AG09319 (cell line): ENCODE measurements at places on chromosomes 12 and 14.

DNA sequence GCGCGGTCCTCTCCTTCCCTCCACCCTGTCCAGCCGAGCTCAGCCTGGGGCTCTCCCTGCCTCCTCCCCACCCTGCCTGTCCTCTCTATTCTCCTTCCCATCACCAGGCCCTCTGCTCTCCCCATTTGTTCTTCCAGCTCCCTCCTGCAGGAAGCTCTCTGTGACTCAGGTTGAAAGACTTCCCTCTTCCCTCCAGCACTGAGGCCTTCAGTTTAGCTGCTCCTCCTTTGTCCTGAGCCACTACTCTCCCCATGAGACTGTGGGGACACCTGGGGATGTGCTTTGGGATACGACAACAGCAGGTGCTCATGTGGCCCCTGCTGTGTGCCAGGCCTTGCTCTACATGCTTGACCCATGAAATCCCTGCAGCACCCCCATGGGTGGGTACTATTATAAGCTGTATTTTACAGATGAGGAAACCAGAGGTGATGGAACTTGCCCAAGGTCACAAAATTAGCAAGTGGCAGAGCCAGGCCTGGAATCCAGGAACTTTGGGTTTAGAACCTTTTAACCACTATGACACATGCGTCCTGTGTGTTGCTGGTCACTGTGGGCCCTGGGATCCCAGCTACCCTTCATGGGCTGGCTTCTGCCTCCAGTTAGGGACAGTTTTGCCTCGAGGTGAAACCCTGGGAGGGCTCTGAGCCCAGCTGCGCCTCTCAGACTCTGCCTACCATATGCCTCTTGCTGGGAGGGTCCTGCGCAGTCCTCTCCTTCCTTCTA lies 5.5 kb downstream of the KRT80 start:
- peak; percentile 39 for DNase-seq

DNA sequence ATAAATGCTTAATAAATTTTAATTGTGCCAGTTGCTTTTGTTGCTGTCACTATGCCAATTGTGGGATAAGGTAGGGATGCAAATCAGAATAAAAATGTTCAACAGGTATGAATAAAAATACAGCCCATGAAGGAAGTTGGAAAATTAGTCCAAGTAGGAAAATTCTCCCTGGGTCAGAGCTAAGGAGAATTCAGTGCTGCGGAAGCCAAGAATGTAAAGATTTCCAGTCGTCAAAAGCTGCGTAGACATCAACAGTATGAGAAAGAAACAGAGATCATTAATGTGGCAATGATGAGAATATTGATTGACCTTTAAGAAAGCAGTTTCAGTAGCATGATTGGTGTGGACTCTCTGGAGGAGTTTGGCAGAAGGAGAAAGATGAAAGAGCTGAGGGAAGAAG lies 87.9 kb downstream of the PLEKHA5 start:
- DNase-seq = no peak

DNA sequence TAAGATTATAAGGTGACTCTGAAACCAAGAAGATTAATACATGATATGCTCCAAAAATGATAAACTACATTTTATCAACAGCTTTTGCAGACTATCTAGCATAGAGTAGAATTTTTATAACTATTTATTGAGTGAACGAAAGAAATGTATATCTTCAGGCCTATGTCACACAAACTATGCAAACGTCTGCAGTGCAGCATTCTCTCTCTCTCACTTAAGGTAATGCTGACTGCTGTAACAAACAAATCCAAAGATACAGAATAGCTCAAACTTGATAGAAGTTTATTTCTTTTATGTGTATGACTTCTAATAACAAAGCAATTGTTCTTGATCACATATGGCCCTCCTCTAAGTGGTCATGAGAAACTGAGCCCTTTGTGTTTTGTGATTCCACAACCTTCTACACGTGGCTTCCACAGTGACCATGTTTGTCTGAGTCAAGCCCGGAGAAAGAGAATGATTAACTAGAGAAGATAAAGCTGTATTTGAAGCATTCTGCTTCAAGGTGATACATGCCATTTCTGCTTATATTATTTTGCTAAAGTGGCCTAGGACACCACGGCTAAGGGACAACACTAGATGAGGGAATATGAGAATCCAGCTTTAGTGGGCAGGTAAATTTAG lies 1352.7 kb upstream of the TMEM132C start:
- DNase-seq = no peak

DNA sequence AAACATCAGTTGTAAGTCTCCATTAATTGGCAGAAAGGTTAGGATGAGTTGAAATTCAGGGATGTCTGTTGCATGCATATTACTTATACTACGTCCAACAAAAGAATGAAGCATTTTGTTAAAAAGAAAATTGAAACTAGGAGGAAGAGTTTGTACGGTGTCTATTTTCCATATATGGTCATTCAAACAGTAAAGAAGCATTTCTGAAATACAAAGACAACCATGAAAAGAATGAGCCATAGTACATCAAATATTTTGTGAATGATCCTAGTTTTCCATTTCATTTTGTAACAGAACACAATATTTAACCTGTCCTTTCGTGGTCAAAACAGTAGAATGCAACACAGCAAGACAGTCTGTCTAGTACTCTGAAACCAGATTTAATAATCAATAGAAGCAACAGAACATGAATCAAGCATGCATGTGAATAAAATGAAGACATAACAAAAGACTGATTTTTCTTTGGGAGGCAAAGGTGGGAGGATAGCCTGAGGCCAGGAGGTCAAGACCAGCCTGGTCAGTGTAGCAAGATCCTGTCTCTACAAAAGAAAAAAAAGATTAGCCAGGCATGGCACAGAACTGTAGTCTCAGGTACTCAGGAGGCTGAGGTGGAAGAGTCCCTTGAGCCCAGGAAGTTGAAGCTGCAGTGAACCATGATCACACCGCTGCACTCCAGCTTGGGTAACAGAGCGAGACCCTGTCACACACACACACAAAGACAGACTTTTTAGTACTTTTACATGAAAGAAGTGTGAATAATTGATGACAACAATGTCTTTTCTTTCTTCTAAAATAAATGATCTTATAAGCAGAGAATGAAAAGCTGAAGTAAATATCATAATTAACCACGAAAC lies 156.0 kb downstream of the LRIG3 start:
- no peak for DNase-seq

- DNase-seq = no peak
Measured at GRCh38 chr14:68520637-68521556, 272.0 kb downstream of the ZFP36L1 start.

- DNase-seq = no peak
Measured at GRCh38 chr12:132881818-132882217, 5.6 kb downstream of the CHFR start.

GRCh38 chr14:77197988-77198387 lies 16.4 kb downstream of the TMEM63C start:
- no peak for DNase-seq

GRCh38 chr12:42315108-42315507 lies 10.8 kb downstream of the ZCRB1 start:
- DNase-seq = no peak

DNA sequence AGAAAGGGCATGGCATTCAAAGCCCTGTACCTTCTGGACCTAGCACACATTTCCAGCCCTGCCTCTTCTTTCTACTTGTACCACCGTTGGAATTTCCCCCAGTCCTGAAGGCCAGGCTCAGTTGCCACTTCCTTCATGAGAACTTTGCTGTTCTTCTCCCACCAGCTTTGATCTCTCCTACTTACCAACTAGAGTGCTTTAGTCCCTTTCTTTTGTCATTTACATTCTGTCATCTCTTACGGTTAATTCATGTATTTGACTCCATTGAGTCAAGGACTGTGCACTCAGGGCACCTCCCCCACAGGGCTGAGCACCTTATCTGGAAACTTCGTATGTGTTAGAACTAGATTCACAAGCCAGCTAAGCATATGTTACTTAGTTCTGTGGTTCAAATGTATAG lies 26.3 kb downstream of the BICDL1 start:
- no peak for DNase-seq

DNA sequence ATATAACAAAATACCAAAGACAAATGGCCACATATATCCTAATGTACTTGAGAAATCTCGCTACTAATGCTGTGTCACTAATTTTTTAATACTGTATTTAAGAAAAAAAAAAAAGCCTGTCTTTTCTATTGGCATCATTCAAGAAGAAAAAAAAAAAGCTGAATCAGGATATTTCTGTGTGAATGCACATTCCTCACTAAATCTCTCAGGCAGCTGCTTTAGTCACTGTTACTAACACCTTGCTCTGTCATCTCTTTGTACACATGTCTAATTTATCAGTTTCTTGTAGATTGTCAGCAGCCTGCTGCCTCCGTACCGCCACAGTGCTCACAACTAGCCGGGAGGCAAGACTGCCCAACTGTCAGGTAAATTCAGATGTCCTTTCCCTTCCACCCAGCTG lies 32.0 kb upstream of the FGD4 start:
- no peak for DNase-seq

GRCh38 chr12:16030744-16031143 lies 119.6 kb downstream of the DERA start:
- no peak for DNase-seq

DNA sequence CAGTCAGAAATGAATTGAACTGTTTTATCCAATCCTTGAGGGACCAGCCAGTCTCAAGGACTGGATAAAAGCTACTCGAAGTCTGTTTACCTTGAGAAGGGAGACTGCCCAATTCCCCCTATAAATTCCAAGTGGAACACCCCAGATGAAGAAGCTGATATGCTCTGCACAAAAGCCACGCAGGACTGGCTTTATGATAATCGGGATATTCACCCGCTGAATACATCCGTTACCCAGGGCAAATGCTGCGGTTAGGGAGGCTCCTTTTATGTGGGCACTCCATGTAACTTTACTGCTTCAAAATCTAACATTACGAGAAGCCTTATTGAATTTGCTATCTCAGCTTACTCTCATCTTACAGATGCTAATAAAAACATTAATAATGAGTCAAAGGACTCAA lies 119.1 kb downstream of the DENND5B start:
- no peak for DNase-seq

- DNase-seq = no peak
Measured at GRCh38 chr14:74634481-74634880, 22.4 kb upstream of the LTBP2 start.

DNA sequence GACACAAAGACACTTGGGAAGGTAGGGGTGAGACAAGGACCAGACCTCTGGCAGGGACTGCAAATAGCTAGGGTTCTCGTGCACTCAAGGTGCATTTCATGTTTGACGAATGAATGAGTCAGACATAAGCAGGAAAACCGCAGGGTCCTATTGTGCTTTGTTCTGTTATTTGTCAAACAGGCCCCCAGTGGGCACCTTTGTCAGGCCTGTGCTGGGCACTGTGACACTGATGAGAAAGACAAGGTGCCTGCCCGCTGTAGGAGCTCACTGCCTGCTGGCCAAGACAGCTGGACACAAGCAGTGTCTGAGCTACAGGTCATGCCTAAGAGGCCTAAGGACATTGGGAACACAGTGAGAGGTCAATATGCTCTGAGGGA lies 2.3 kb downstream of the OTUB2 start:
- no peak for DNase-seq

GRCh38 chr12:121804417-121805111 lies 755 bp downstream of the SETD1B start:
- DNase-seq = no peak

DNA sequence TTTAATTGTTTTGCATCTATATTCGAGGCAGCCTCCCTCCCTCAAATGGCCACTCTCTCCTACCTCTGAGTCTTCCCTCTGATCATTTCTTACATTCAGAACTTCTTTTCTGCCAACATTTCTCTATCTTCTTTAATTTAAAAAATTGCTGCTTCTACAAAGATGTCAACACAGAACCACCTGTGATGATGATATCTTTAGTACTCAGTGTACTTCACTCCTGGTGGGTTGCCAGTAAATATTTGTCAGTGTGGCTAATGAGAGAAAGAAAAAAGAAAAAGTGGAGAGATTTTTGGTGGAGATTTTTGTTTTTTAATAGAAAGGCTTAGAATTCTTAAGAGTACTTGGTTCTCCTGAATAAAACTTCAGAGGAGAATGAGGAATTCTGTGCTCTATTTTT lies 8.1 kb downstream of the RIC8B start:
- DNase-seq = no peak

- no peak for DNase-seq
Measured at GRCh38 chr14:76546426-76547221, 170.7 kb downstream of the ESRRB start.

DNA sequence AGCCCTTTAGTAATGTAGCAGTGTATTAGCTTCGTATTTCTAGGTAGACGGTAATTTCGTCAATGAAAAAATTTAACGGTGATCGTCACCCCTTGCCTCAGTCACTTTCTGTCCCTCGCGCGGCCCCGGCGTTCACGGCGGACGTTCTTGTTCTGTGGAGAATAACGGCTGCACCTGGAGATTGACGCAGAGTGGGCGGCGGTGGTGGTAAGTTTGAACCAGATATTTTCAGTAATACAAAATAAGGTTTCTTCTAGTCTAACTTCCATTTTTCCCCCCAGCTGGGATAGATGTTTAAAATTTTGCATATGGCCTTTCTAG lies 341 bp downstream of the ZNF10 start:
- DNase-seq = no peak

DNA sequence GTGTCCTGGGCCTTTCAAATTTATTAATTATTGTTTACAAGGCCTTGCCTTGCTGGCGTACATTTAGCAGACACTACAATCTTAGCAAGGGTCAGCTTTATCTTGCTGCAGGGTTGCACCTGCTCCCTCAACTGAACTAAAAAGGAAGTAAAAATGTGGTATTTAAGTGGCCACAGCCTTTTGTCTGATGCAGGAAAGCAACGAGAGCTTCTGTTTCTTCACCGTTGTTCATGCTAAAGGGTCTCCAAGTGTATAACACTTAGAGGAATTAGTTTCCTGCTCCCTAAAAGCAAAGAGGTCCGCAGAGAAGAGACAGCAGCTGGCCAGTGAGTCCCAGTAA lies 62.8 kb upstream of the EGLN3 start:
- DNase-seq = no peak

DNA sequence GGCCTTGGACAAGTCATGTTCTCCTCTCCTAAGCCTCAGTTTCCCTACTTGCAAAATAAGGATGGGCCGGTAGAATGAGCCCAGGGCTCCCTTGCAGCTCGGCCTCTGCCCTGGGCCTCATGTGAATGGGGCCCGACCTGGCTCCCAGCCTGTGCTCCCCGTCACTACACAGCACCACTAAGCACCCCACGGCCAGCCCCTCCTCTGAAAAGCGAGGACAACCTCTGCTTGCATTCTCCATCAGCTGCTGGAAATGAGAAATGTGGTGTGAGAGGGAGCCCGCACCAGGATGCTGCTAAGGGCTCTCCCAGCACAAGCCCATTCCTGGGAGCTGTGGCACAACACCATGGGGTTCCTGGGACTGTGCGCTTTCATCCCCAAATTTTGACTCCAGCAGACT lies 10.2 kb downstream of the SLC25A47 start:
- DNase-seq = no peak

DNA sequence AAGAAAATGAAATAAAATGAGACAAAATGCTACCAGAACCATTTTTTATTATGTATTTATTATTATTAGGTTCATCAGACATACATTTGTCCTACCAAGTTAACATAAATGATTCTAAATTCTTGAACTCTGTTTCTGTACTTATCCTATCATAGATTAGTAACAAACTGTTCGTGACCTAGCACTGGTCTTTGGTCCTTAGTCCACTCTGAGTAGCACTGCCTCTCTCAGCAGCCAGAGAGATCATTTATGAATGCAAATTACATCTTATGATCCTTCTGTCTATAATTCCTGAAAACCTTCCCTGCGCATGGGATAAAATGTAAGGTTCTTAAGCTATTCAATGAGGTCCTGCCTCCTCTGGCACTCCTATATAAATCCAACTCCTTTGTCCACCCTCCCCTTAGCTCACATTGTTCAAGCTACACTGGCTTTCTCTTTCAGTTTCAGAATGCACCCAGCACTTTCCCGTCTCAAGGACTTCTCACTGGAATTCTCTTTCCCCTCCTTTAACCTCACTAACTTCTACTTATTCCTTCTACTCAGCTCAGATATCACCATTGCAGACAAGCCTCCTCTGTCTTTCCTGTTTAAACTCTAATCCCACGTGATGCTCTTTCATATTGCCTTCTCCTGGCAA lies 17.1 kb downstream of the PDZRN4 start:
- DNase-seq = no peak
